Stimulated activated CD4-positive, alpha-beta T cell treated with anti-CD3 and anti-CD28 coated beads, Interleukin-4, amount 100 ng/mL, for 24 hours (primary cell): ENCODE measurements at places on chromosomes 4 and X.

DNA sequence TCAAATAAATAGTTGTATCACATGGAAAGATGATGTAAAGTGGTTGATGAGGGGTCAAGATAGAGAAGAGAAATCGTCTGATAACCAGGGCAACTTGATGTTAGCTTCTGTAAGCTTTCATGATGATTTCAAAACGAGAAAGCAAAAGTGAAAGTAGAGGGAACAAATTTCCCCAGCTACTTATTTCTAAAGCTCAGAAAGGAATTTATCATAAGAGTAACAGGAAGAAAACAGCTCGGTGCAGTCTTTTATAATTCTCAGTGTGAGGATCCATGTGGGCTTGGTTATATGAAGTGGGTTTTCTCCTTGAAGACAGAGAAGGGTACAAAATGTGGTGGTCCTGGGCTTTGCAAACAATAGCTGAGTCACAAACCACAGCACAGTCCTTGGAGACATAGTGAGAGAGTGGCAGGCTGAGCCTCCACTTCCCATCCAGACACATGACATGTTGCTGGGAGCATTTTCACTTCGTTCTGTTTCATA, 32.1 kb upstream of the GLRA2 start:
- no peak for DNase-seq

GRCh38 chr4:124708517-124709300, 3.8 kb downstream of the ANKRD50 start:
- no peak for DNase-seq

GRCh38 chr4:139629436-139630125, 36.0 kb upstream of the MGST2 start:
- DNase-seq: no peak

GRCh38 chrX:21798677-21799219, 40.7 kb upstream of the MBTPS2 start:
- DNase-seq: no peak

DNA sequence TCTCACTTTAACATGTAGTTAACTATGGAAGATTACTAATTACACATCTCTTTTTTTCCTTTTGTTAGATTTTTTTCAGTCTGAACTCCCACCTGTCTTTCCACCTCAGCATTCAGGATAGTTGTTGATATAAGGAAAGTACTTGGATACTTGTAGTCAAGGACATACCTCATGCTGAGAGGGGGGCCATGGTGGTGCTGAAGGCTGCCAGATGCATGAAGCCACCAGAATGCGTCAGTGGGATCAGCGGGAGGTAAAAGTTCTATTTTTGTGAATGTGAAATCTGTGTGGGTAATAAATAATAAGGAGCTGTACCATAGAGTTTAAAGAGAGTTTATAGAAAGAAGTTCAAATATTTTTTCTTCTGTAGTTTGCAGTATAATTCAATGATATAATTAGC, 13.1 kb upstream of the NDST4 start:
- DNase-seq: no peak

DNA sequence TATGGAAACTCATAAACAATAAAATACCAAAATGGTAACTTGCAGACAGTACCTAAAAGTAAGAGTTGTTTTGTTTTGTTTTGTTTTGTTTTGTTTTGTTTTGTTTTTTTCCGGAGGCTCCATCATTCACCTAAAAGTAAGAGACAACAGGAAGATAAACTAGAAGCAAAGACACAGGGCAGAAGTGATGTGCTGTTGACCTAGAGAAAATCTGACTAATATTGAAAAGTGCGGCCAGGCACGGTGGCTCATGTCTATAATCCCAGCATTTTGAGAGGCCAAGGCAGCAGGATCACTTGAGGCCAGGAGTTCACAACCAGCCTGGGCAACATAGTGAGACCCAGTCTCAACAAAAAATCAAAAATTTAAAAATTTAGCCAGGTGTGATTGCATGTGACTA, 5.6 kb upstream of the CENPC start:
- DNase-seq: no peak

- peak; percentile 23 for DNase-seq
These were observed 97.0 kb upstream of the LNX1 start for GRCh38 chr4:53688186-53688790.

- DNase-seq: peak; percentile 41
These were observed 14.3 kb downstream of the ANTXR2 start for GRCh38 chr4:80058740-80059139.

GRCh38 chrX:85998954-85999353, 48.4 kb downstream of the CHM start:
- no peak for DNase-seq

DNA sequence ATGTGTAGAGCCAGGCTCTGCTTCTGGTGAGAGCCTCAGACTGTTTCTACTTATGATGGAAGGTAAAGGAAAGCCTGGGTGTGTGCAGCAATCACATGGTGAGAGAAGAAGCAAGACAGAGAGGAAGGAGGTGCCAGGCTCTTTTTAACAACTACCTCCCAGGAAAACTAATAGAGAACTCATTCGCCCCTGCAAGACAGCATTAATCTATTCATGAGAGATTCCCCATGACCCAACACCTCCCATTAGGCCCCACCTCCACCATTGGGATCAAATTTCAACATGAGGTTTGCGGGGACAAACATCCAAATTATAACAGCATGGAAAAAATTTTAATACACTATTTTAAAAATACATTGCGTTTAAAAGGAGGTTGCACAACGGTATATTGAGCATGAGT, 24.7 kb upstream of the GRIA3 start:
- DNase-seq: no peak

DNA sequence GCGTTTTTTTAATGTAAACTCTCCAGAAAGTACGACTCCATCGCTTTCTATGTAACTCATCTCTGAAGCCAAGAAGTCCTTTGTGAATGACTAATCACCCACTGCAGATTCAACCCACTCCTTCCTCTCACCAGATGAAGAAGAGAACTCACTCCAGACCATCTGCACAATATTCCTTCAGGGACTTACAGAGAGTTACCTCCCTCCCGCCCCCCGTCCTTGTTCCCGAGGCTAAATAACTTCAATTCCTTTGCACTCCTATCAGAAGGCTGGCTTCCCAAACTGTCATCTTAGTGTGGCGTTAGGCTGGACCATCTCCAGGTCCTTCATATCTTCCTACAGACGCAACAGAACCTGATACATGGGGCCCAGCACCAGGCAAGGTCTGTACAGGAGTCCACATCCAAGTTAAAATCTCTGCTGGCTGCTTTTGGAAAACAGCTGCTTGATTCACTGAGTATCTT, 82.4 kb downstream of the AFAP1 start:
- DNase-seq: peak; percentile 24
